ENCODE measurements at places on chromosomes 2 and 18.
A peak's percentile ranks its signal among the peaks of the same experiment; 100 is the strongest.

DNA sequence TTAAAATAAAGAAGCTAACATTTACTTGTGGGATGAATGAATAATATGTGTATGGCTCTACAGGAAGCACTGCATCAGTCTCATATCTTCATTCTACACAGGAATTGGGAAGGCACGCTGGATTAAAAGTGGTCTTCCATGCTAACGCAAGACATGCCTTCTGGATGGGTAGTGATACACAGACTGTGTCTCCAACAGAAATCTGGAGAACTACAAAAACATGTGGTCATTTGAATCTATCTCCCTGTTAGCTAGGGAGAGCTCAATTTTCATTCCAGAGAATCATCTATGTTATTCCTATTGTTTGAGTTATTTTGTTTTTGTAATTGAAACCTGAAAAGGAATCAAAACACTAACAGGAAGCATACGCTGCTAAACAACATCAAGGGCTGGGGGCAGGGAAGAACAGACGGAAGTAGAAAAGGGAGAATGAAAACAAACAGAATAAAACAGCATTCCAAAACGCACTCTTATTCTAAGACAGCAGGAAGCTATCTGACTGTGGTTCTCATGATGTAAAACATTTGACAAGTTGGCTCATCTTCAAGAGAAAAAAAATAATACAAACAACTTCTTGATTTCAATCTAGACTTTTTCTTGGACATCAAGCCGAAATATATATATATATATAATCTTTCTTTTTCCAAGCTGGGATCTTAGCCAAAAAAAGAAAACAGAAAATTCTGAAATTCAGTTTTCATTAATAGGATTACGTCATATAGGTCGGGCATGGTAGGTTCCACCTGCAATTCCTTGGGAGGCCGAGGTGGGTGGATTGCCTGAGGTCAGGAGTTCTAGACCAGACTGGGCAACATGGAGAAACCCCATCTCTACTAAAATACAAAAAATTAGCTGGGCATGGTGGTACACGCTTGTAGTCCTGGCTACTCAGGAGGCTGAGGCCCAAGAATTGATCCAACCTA is 31.5 kb upstream of the ASNSD1 start:
- peak; percentile 40 for DNase-seq

DNA sequence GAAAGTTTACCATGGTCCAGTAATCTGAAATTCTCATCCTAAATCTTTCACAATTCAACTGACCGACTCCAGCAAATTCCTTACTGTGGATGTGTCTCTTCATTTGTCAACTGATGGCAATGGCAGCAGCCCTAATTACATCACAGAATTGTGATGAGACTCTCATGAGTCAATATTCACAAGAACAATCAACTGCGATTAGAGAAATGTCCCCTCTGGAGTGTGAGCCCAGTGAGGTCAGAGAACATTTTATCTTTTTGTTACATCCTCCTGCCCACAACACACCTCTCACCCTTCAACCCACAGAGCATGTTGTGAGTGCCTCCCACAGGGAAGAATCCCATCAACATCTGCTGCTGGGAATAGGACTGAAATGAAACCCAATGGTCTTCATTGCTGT is 73.6 kb downstream of the CD226 start:
- DNase-seq: no peak

DNA sequence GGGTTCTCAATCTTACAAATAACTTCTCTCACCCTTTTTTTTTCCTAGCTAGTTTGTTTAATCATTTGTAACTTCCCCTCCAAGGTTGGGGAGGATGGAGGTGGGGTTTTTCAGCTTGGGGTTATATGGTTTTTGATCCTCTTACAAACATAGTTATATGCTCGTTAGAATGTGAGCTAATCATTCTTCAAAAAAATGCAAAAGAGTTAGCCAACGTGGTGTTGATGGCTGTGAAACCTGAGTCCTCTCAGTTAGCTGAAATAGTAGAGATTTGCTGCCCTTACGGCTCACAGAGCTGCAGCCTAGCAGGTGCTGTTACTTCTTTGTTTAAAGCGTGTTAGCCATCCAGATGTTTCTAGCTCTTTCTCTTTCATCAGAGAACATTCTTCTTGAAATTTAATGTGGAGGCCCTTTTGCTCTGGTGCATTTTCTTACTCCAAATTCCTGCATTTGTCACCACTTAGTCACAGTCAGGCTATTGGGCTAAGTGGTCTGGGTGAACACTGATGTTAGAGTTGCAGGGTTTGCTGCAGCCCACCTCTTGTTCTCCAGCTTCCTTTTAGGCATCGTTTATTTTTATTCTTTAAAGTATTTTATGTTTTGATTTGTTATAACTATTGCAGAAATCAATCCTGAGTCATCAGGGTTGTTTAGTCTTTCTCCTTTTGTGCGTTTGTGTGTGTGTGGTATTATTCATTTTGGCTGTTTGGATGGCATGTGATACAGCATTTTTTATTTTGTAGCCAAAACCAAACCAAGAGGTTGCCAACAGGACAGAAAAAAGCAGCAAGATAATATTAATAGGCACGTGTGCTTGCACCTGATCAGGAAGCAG is 41.1 kb downstream of the LIMS1 start:
- no peak for DNase-seq

- no peak for DNase-seq
These were observed 62.7 kb upstream of the NFU1 start for GRCh38 chr2:69499966-69500365.

DNA sequence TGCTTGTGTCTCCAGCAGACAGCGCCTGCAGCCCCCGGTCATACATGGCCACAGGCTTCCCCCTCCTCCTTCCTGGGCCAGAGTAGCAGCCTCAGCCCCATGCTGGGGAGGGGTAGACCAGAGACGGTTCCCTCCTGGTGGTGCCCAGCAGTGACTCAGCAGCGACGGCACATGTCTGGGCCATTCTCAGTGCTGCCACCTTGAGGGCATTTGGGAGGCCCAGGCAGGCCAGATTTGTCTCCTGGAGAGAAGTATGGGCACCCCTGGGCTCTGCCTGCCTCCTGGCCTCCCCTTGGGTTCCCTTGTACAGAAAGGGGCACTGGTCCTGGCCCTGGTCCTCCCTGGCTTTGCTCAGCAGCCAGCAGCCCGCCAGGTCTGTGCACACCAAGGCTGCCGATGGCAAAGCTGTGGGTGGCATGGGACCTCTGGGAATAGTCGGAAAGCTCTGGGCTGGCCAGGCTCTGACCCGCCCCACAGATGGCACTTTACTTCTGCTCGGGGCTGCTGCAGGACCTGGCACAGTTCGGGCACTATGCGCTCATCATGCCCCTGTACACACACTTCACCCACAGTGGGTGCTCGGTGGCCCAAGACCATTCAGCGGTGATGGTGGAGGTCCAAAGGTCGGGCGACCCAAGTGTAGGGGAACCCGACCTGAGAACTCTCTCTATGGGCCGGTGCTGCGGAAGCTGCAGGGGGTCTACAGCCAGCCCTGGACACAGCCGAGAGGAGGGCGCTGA is 11.4 kb upstream of the ALPI start:
- DNase-seq: no peak

GRCh38 chr2:8605351-8606065 is 76.3 kb upstream of the ID2 start:
- DNase-seq: no peak

- no peak for DNase-seq
These were observed 61.7 kb upstream of the MTIF2 start for GRCh38 chr2:55330541-55331297.

DNA sequence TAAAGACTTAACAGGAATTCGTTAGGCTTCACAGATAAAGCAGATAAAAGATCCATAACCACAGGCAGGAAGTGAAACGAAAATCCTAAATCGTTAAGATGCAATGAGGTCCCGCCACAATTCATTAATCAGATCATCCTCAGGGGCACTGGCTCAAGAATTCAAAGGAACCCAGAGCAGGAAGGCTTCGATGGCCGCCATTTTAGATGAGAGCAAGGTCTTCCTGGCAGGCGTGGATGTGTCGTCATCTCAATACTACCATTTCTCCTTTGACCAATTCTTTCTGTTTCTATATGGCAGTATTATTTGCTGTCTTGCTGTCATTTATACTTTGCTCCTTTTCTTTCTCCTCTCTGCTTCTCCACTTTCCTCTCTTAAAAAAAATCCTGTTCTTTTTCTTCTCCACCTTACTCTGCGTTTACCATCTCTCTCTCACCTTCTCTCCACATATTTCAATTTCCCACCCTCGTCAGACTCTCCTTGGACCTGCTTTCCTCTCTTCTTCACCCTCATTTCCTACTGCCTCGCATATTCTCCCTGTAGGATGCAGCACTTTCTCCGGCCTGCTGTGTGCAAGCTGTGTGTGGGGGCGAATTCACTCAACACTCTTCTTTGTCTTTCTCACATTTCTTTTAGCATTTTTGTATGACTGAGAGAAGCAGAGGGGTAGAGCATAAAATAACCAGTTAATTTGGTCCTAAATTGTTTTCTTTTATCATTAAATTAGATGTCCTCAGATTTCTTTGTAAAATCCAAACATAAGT is 35.1 kb upstream of the LHCGR start:
- no peak for DNase-seq

- no peak for DNase-seq
These were observed 4.4 kb upstream of the SMAD7 start for GRCh38 chr18:48954886-48955819.

DNA sequence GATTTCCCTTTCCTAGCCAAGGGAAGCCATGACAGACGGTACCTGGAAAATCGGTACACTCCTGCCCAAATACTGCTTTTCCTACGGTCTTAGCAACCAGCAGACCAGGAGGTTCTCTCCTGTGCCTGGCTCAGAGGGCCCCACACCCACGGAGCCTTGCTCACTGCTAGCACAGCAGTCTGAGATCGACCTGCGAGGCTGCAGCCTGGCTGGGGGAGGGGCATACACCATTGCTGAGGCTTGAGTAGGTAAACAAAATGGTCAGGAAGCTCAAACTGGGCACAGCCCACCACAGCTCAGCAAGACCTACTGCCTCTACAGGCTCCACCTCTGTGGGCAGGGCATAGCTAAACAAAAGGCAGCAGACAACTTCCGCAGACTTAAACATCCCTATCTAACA is 6.8 kb upstream of the CD207 start:
- DNase-seq: no peak

GRCh38 chr2:233679196-233679595 is 2.5 kb upstream of the UGT1A7 start:
- DNase-seq: no peak

GRCh38 chr2:201883606-201884369 is 77.5 kb downstream of the CDK15 start:
- no peak for DNase-seq

GRCh38 chr18:38972571-38972970 is 1407.0 kb upstream of the CELF4 start:
- DNase-seq: no peak

GRCh38 chr2:238256594-238257104 is 16.8 kb upstream of the HES6 start:
- no peak for DNase-seq

GRCh38 chr2:174020926-174021662 is 55.9 kb upstream of the SP3 start:
- DNase-seq: no peak

DNA sequence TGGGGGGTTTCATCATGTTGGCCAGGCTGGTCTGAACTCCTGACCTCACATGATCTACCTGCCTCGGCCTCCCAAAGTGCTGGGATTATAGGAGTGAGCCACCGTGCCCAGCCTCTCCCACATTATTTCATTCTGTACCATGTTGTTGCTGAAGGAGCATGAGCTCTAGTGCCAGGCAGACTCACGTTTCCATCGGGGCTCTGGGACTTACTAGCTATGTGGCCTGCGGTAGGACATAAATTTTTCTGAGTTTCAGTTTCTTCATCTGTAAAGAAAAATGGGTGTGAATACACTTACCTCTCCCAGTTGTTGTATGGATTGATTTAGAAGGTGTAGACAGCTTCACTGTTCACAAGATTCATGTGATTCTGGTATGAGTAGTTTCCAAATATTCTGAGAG is 30.8 kb upstream of the CCL20 start:
- no peak for DNase-seq

GRCh38 chr2:64391940-64392339 is 62.0 kb upstream of the LGALSL start:
- no peak for DNase-seq

- no peak for DNase-seq
These were observed 82.3 kb downstream of the SH3RF3 start for GRCh38 chr2:109211315-109211714.

GRCh38 chr18:79108549-79109215 is 39.5 kb downstream of the ATP9B start:
- DNase-seq: no peak

GRCh38 chr2:201852462-201852861 is 46.1 kb downstream of the CDK15 start:
- no peak for DNase-seq

GRCh38 chr18:42839408-42839807 is 276.1 kb downstream of the RIT2 start:
- DNase-seq: peak; percentile 7

DNA sequence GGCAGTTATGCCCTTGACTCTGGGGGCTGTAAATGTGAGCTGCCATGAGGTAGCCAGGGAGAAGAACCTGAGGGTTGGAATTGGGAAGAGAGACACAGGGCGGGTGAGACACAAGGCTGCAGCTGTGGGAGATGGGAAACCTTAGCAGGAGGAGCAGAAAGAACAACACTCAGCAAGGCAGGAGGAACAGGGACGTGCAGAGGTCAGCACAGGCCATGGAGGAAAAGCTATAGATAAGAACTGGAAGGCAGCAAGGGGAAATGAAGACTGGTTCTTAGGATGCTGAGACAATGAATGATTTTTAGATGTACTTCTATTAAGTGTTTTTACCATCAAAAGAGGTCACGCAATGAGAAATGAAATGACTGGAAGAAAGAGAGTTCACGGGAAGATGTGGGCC is 80.2 kb downstream of the USP40 start:
- DNase-seq: no peak

DNA sequence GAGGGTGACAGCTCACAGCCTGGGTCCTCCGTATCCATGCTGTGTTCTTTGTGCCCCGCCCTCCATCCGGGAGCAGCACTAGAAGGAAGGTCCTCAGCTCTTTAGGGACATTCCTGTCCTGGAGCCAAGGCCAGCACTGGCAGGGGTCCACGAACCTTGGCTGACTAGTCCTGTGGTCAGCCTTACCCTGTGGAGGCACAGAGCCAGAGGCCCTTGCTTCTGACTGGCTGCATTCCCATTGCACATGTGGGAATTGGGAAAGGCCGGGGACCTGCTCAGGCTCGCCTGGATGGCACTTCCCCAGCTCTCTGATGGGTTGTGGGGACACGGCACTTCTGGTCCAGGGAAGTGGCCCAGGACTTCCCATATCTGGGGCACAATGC is 24.9 kb upstream of the RHOB start:
- no peak for DNase-seq

- DNase-seq: no peak
These were observed 409.0 kb downstream of the SLC4A3 start for GRCh38 chr2:220036431-220036830.

- no peak for DNase-seq
These were observed 31.2 kb downstream of the STAMBP start for GRCh38 chr2:73859721-73860586.

- DNase-seq: no peak
These were observed 62.5 kb downstream of the STK39 start for GRCh38 chr2:168184681-168185513.

- no peak for DNase-seq
These were observed 17.8 kb downstream of the CEP68 start for GRCh38 chr2:65073879-65074565.

Data from right renal cortex interstitium (tissue), 3 donors.